ENCODE measurements at places on chromosomes 11 and 22.

DNA sequence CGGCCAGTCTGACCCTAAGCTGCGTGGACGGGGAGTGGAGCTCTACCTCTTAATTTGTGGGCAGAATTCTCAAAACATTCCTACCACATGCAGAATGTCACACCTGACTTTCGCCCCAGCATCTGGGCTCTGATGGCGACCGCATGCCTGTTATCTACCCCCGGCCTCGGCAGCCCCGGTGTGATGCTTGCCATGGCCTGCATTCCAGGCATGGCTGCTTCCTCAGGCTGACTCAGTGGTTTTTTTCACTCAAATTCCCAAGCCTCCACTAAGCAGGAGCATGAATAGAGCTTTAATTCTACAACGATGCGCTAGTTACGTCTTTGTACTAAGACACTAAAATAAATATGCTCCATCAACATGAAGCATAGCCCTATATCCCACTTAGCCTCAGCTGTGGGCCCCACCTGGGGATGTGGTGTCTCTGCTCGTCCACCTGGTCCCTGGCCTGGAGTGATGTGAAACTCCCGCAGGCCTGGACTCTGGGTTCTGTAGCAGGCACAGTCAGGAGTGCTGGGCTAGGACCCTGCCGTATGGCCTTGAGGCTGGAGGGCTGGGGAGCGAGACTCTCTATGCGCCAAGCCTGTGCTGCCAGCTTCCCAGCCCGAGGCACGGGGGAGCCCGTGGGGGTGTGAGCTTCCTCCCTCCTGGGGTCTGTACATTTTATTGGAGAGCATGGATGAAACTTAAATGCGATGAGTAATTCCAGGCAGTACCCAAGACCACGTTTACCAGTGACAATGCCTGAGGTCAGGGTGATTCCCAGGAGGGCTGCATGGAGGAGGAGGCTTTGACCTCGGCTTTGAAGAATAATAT lies 153.2 kb downstream of the CTTN start:
- no peak for DNase-seq

DNA sequence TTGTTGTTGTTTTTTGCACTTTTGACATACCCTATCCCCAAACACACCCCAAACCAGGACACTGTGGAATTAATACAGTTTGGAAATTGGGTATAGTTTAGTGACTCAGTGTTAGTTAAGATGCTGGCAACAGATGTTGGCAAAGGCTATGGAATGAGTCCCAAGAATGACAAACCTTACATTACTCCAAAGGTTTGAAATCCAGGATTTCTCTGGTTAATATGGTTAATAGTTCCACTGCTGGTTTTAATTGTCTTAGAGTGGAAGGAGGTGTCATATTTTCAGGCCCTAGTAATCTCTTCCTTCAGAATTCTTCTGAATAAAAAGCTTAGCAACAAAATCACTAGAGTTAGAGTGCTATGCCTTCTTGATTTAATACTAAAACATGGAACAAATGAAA lies 775 bp downstream of the LPXN start:
- no peak for DNase-seq

GRCh38 chr22:49541693-49542230 lies 285.9 kb downstream of the BRD1 start:
- no peak for DNase-seq

DNA sequence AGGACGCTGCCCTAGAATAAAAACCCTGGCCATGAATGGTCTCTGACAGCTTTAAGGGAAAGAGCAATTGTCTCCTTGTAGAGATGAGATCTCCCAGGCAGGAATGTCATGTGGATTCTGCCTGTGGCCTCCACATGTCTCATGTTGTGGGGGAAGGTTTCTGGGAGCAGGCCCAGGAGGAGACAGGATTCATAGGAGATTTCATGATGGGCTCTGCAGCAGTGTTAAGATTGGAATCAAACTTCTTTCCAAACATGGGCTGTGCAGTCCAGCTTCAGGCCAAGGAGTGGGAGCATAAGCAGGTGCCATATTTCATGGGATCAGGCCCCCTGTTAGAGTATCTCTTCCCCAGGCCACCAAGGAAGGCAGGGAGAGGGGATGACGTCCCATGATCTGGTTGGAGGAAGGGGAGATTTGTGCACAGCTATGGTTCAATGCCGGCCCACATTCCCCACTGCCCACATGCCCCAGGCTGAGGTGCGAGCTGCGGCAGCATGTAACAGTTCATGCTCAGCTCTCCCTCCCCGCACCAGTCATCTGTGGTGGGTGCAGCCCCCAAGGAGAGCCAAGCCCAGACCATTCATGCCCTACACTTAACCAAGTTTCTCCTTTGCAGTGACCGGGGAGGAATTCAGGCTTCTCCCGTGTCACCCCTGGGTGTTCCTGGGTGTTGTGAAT lies 42.5 kb downstream of the LMO1 start:
- DNase-seq = no peak

DNA sequence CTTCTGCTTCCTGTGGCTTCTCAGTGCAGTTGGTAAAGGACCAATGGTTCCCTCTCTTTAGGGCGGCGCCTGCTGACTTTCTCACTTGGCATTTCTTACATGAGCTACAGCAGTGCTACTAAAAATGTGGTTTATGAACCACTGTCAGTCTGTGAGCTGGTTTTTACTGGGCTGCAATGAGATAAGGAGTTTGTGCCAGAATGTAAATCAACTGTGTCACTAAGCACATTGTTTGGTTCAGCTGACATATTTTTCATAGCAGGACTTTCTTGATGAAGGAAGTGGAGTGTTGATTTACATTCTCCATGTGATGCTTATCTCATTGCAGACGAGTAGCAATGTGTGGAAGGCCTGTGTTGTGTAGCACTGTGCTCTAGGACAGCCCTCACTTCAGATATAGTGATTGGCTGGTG lies 463.3 kb downstream of the SOX6 start:
- DNase-seq = no peak

DNA sequence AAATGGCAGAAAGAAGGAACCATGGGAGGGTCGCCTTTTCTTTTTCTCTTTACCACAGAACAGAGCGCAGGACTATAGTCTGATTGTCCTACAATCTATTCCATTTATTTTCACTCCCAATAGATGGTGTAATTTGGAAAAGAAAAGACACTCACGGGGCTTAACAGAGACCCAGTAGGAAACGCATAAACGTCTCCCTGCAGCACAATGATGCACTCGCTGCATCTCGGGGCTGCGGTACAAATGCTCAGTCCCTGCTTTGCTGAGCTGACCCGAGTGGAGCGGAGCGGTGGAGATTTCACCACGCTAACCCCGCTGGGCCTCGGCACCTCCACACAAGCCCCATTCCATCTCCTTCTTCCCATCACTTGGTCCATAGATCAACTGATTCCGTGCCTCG lies 1.5 kb downstream of the FEZ1 start:
- DNase-seq = no peak

DNA sequence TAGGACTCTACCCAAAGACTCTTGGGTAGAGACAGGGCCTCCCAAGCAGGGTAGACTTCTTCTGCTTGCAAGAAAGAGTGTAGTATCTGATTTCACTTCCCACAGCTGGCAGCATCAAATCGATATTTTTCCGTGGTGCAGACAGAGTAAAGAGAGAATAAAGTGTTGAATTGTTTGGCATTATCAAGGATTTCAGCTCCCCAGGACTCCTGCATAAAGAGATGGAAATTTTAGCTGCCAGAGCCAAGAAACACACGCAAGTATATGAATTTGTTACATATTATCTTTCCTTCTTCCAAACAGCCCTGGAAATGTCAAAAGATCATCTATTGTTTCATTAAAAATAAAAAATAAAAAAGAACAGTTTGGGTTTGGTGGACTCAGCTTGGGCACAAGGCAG lies 136.8 kb downstream of the PKNOX2 start:
- no peak for DNase-seq

GRCh38 chr11:71301858-71302533 lies 49.6 kb upstream of the SHANK2 start:
- no peak for DNase-seq

DNA sequence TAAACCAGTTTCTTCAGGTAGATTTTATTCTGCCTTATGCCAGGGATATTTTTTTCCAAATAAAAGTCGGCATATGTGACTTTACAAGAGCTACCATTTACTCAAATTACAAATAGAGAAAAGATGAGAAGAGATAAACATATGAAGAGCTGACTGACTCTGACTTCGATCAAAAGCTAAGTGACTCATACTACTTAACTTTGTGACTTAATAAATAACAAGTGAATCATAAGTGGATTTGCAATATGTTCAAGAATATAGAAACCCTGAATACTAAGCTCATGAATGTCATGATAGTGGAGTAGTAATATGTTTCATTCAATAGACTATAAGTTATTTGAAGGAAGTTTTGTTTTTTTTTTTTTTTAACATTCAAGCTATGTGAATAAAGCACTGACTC lies 130.5 kb upstream of the ANO3 start:
- DNase-seq = no peak

DNA sequence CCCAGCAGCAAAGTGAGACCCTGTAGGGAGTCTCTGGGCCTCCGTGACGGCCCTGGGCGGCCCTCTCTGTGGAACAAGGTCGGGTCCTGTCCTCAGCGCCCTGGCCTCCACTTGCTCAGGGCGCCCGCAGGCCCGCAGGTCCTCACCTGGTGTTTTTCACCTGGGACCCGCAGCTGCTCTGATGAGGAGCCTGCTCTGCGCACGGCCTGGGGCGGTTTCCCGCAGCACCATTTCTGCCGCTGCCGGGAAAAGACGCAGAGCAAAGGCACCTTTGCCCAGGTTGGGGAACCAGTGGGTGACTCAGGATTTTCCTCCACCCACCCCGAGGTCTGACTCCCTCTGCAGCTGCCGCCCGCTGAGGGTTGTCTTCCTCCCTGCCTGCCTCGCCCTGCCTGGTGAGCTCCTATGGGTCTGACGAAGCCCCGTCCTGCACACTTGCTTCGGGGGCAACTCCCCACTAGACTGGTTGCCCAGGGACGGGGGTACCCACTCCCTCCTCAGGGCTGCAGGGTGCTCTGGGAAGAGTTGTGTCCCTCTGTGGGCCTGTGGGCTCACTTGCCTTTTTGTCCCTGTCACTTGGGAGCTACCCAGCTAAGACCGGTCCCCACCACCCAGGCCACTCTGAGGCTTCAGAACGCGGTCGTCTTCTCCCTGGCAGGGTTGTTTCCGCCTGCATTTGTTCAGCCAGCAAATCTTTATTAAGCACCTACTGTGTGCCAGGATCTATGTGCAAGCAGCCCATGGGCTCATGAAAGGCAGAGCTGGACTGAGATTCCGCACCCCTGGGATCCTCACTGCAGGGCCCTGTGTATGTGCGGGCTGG lies 89.5 kb downstream of the KCNQ1 start:
- DNase-seq = no peak

- DNase-seq = no peak
Measured at GRCh38 chr11:129965248-129965647, 37.4 kb downstream of the PRDM10 start.

DNA sequence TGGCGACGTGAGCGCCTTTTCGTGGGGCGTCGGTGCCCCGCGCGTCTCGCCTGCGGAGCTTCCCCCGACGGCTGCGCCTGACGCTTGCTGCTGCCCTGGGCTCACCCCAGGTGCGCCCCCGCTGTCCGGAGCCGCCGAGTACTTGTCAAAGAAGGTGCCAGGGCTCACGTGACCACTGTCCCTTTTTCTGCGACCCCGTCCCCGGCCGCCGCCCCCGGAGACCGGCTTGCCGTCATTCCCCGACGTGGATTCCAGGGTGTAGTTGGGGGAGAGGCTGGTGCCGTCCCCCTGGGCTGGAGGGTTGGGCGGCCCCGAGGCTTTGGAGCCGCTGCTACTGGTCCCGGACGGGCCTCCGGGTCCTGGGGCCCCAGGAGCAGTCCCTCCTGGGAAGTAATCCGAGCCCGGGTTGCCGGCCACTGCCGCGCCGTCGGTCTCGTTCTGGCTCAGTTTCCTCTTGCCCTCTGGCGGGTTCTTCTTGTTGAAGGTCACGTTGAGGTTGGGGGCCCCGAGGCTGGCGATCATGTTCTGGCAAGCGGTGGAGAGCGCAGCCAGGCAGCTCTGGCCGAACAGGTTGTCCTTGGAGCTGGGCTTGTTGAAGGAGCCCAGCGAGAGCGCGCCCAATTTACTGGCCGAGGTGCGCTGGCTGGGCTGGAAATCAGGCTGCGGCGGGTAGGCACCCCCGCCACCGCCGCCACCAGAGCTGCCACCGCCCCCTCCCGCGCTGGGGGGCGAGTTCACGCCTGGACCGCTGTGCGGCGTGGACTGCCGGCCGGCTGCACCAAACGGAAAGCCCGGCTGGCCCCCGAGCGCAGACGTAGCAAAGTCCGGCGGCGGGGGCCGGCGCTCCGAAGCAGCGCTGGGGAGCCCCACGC lies 3.8 kb downstream of the MN1 start:
- DNase-seq = no peak

DNA sequence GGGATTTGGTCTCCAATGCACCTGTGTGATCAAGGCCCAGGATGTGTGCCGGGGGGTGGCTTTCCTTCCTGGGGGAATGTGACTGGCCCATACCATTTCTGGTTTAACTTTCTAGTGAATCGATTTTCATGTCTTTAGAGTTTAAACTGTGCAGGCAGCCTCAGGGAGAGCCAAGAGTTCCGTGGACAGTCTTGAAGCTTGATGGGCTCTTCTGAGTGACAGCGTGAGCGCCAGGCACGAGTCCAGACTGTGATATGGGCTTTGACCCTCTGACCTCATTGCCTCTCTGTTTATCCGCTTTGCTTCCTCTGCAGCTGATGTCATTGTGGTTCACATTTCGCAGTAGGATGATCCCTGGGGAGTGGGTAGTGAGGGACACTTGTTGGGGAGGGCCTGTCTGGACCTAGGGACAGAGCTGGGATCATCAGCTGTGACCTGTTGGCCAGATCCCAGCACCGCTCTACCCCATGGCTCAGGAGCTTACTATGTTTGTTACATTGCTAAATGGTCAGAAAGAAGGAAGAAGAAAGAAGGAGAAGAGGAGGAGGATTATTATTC lies 80.6 kb upstream of the CLDN5 start:
- DNase-seq = no peak

DNA sequence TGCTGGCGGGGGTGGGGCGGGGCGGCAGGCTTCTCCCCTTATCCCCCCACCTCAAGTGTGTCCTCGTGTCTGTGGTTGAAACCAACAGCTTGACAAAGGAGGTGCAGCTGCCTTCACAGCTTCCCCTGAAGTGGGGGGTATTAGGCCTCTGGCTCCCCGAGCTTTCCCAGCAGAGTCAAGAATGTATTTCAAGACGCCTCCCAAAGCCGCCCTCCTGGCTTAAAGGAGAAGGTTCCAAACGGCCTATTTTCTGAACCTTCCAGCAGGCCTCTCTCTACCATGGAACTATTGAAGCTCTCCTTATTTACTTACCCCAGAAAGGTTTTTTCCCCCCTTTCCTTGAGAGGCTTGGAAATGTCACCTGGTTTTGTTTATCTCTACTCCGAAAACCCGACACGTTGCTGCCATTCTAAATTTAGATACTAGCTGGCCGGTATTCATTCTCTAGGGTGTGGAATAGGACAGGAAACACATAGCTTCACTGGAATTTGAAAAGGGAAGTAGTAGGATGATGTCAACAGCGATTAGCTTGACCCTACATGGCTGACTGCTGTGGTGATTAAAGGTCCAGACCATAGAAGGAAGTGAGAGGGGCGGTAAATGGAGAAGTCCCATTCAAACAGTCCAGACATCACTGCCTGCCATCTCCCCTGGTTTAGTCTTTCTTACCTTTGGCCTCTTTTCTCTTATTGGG lies 671 bp upstream of the PICALM start:
- no peak for DNase-seq

GRCh38 chr22:43270314-43270908 lies 72.8 kb downstream of the SCUBE1 start:
- DNase-seq = no peak
